GM12892 (cell line): ENCODE measurements at places on chromosomes 16 and 17.
A peak's percentile ranks its signal among the peaks of the same experiment; 100 is the strongest.

DNA sequence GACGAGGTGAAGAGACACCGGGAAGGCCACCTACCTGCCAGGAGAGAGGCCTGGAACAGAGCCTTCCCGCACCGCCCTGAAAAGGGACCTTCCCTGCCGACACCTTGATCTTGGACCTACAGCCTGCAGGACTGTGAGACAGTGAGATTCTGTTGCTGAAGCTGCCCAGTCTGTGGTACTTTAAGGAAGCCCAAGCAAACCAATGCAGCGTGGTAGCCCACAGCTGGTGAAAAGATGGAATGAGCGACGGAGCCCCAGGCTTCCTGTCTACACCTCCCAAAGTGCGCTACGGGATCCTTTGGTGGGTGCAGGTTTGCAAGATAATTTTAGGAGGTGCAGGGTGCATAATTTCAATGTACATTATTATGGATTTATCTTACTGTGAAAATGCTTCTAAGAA is 33.9 kb downstream of the TNFRSF13B start:
- DNase-seq: no peak

- no peak for DNase-seq
These were observed 5.6 kb downstream of the DUXB start for GRCh38 chr16:75695708-75696107.

- no peak for DNase-seq
These were observed 122.5 kb downstream of the CMIP start for GRCh38 chr16:81567087-81567486.

DNA sequence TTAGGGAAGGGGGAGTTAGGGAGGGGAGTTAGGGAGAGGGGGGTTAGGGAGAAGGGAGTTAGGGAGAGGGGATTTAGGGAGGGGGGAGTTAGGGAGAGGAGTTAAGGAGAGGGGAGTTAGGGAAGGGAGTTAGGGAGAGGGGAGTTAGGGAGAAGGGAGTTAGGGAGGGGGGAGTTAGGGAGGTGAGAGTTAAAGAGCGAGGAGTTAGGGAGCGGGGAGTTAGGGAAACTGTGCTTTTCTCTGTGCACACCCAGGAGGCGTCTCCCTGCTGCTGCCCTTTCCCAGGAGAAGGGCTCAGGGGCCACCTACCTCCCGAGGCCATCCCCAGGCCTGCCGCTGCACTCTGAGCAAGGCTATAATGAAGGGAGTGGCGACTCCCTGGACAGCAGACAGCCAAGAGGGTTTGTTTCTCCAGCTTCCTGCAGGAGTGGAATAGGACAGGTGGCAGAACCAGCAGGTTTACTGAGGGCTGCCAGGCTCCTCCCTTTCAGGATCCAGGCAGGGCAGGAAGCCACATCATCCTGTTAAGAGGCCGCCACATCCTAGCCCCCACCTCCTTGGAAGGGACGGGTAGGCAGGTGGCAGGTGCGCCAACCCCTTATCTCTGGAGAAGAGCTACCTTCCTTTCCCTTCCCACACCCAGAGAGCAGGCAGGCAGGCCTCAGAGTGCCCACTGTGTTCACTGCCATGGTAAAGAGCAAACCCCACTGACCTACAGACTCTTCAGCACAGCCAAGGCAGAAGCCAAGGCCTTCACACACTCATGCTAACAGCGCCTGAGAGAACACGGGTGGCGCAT is 4.3 kb downstream of the CANT1 start:
- DNase-seq: no peak

DNA sequence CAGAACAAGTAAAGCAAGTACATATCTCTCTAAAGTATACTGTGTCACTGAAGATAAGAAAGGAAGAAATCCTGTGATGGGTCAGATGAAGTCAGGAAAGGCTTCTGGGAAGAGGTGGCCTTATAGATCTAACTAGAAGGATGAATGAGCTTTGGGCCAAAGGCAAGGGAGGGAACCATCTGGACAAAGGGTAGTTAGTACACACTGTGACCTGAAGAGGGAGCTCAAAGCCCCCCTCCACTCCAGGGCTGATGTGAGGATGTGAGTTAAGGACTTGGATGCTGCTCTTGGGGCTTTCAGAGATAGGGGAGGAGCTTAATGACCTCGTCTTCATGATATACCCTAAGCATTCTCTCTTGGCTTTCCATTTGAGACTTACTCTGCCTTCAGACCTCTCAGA is 185.3 kb upstream of the CACNG3 start:
- DNase-seq: peak; percentile 41
